NCI-H2081 (cell line): ENCODE measurements at places on chromosomes 6 and 20.

DNA sequence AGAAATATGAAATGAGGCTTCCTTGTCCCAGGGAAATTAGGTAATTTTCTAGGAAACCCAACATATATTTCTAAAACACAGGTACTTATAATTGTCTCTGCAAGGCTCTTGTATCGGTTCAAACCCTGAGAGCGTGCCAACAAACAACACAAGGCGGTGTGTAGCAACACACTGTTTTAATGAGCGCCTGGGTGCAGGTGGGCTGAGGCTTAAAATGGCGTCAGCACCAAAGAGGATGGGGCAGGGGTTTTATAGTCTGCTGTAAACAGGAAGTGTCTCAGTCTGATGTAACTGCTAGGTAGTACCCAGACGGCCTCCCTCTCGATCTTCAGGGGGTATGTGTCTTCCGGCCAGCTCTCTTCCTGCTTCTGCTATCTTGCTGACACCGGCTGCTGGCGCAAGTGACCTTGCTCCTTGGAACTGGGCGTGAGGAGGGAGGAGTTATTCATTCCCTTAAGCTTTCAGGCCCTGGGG, 69.7 kb downstream of the EPB41L2 start:
- DNase-seq, result no peak

GRCh38 chr20:21105429-21106170, 558 bp downstream of the LINC00237 start:
- DNase-seq, result no peak

DNA sequence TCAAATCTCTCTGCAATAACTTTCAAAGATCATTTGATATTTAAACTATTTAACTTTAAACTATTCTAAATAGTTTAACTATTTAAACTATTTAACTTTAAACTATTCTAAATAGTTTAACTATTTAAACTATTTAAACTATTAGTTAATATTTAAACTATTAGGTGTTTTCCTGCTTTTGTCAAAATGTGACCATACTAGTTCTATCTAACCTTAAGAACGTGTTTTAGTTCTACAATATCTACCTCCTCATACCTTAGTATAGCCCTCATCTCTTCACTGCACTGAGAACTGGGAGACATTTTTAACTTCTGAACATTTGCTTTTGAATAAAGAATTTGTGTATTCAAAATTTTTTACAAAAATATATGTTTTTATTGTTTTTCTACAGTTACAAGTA, 429.1 kb downstream of the ADGRB3 start:
- DNase-seq, result no peak

DNA sequence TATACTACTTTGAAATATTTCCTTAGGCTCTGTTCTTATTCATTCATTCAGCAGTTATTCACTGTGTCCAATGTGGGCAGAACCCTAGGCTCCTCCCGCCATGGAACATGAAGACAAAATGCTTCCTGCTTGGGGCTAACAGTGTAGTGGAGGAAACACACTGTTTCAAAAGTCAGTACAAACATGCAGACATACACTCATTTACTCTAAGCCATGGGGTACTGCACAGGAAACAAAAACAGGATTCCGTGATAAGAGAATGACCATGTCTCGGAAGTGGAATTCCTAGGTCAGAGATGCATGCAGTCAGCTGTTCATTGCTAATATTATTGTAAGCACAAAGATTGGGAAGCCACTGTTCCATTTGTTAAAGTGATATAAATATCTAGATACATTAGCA, 18.4 kb upstream of the FAM209A start:
- DNase-seq, result no peak

DNA sequence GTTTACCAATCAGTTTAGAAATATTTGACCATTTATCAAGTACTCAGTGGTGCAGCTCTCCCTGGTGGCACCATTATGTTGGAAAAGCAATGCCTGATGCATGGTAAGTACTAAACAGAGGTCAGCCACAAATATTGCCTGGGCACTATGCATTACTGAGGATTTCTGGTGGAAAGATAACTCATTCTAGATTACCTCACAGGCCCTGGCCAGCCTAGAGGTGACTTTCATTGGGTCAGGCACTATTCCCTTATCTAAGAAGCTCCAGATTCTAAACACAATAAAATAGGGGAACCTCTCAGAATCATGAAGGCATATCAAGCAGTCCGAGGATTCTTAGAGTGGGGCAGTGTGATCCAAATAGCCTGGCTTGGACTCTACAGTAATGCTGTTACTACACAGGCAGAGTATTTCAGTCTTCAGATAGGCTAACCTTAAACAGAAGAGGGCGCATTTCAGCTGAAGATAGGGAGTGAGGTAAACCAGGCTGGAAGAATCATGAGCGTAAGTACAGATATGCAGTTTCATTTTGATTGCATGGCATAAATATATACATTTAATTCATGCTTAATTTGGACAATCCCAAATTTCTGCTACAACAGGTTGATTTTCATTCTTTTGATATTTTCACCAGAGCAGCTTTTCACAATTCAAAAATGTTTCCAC, 12.1 kb downstream of the LGSN start:
- peak; percentile 49 for DNase-seq

DNA sequence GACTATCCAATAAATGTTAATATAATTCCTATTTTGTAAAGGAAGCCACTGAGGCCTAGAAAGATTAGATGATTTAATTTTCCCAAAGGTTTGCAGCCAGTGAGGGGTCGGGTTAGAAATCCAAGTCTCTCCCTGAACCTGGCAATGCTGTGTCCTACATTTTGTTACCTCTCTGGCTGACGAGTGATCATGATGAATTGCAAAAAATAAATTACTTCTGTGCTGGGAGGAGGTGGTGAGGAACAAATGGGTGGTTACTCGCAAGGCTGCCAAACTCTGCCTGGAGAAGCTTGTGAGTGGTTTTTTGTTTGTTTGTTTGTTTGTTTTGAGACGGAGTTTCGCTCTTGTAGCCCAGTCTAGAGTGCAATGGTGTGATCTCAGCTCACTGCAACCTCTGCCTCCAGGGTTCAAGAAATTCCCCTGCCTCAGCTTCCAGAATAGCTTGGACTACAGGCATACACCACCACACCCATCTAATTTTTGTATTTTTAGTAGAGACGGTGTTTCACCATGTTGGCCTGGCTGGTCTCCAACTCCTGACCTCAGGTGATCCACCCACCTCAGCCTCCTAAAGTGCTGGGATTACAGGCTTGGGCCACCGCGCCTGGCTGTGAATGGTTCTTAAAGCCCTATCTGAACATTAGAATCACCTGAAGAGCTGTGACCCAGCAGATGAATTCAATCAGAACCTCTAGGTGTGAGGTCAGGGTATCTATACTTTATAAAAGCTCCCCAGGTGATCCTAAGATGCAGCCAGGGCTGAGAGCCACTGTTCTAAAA, 20.2 kb upstream of the TBC1D7 start:
- DNase-seq, result no peak

DNA sequence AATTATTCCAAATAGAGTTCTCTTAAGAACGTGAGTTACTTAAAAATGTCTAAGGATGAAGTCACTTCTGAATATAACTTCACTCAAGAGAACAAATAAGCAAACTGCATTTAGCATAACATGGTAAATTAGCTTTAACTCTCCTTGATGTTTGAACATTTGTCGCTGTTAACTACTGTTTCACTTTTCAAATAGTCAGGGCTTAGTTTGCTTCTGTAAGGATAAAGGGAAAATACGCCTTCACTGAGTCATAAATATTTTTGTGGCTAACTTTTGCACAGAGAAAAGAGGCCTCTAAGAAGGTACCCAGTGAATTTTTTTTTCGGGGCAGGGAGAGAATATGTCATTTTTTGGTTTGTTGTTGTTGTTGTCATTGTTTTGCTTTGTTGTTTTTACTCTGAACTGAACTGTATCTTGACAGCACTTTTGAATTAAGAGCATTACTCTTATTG, 8.1 kb downstream of the PTPN1 start:
- no peak for DNase-seq

DNA sequence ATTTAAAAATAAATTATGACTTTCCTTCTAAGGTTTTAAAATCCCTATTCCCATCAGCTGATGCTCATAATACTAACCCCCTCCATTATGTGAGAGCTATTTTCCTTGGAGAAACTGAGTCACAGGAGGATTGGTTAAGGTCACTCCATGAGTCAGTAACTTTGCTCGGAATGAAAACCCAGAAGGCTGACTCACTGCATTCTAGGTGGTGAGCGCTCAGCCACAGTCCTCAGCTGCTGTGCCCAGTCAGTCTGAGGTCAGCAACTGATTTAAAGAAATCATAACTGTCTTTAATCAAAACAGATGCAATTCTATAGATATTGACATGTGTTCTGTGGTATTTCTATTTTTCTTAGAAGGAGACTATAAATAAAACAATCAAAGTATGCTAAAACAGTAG, 359.2 kb downstream of the GJA1 start:
- no peak for DNase-seq

DNA sequence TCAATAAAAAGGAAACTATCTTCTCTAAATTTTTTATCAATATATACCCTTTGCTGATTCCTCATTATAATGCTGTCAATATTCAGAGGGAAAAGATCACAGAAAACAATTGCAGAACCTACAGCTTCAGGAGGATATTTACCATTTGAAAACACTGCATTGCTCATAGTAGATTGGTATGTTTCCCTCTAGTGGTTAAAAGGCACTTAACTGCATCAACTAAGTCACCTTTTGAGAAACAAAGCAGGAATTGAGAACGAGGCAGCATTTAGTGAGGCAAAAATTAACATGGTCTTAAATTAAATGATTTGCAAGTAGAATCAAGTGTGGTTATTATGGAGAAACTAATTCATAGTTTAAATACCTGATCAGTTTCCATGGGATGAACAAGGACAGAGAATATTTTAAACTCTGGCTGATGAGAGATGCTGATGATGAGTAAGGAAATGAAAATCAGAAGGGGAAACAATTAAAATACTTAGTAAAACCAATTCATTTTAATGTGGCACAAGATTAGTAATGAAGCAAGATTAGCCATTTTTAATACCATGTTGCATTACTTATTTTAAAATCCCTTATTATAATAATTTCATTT, 642.1 kb downstream of the EPHA7 start:
- peak; percentile 74 for DNase-seq

GRCh38 chr6:15481390-15482291, 181.2 kb downstream of the DTNBP1 start:
- no peak for DNase-seq

GRCh38 chr6:19083801-19084200, 696.7 kb downstream of the RNF144B start:
- no peak for DNase-seq

DNA sequence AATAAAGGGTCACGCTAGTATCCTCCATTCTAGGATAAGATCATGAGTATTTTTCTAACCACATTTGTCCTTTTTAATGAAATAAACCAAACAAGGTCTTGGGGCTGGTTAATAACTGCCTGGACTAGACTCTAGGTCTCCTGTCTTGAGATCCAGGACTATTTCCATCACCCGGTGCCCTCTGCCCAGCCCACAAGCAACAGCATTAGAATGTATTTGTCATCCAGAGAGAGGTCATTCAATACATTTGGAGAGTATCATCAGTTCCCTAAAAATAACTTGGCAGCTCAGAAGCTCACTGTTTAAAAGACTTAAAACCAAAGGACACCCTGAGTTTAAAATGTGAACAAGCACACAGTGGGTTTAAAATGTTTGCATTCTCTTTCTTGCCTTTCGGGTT, 4.4 kb upstream of the RBM24 start:
- DNase-seq, result no peak
